ENCODE measurements at places on chromosomes 5 and 9.

GRCh38 chr9:126217797-126218196, 108.8 kb upstream of the MVB12B start:
- no peak for DNase-seq

- no peak for DNase-seq
Observed at GRCh38 chr9:86642721-86643120, 288.5 kb upstream of the TUT7 start.

GRCh38 chr5:2660315-2660714, 91.2 kb downstream of the IRX2 start:
- no peak for DNase-seq

GRCh38 chr5:115246361-115246991, 16.2 kb downstream of the PGGT1B start:
- DNase-seq = no peak

GRCh38 chr5:180060192-180060591, 11.4 kb downstream of the RNF130 start:
- no peak for DNase-seq

DNA sequence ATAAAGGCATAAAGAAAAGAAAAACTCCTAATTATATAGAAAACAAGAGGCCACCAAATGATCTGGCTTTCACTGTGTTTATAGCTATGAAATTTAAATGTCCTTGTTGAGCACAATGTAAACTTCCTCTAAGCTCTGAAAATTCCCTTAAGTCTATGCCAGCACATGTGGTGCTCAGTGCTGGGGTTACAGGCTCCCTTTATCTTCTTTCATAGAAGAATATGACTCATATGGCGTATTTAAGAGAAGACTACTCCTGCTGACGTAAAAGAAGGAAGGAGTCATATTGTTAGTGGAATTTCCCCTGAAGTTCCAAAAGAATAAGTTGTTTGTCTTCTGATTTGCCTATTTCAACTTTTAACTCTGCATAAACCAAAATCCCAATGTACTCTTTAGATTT, 30.4 kb downstream of the RNF145 start:
- DNase-seq = no peak

DNA sequence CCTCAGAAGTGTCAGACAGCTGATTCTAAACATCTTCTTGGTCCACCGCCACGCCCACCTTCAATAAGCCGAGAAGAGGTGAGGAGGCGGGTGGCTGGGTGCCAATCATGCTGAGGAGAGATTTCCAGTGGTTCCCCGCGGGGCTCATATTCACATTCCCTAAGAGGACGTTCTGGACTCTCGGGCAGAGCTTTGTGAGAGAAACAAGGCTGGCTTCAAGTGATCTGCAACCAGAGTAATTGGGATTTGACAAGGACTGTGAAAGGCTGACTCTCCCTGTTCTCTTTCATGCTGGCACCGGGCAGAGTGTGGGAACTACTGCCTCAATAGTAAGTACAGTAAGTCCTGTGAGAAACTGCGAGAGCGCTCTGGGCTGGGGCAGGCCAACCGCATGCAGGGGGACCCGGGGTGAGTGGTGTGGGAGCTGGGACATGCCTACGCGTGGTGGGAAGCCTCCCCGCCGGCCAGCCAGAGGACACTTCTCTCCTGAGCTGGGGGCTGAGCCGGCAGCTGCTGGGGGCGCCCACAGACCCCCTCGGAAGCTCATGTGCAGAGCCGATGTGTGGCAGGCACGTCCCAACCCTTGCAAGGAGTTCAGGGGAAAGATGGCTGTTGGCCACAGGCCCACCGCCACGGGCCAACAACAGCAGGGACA, 110.9 kb downstream of the LIFR start:
- no peak for DNase-seq

DNA sequence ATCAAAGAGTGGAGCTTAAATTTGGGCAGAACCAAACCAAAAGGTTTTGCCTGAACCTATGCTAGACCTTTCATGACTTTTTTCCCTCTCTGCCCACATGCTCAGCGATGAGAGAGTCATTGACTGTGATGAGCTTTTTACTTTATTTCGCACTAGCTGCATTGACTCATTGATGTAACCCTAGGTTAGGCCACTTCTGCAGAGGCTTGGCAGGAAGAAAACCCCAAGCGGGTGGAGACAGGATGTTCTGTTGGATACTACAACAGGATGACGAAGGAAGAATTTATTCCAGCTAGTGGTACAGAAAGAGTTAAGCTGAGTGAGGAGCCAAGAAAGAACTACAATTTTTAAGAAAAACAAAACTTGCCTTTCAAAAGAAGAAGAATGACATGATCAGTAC, 18.4 kb downstream of the AGXT2 start:
- DNase-seq = no peak

GRCh38 chr5:144209361-144209760, 38.7 kb downstream of the KCTD16 start:
- DNase-seq = no peak

GRCh38 chr5:50606179-50606578, 60.3 kb upstream of the PARP8 start:
- no peak for DNase-seq

DNA sequence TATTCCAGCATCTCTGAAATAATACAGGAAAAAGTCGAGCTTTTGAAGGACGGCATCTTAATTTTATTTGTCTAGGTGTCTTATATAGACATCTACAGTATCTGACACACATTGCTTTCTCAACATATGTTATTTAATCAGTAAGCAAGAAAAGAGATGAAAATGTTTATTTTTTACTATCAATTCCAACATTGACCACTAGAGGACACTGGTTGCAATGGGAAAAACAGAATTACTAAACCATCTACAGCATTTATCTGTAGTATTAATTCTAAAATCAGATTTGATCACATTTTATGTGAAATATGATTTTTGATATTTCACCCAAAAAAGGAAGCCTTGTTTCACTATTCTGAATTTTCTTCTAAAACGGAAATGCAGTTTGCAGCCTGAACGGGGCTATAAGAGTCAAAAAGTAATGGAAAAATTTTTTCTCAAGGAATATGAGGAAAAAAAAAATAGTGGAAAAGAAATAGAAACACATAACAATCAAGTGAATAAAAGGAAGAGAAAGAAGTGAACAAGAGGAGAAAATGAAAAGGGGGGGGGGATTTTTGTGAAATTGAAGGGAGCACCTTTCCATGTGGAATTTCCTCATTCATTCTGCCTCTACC, 98.6 kb downstream of the OSTF1 start:
- no peak for DNase-seq

DNA sequence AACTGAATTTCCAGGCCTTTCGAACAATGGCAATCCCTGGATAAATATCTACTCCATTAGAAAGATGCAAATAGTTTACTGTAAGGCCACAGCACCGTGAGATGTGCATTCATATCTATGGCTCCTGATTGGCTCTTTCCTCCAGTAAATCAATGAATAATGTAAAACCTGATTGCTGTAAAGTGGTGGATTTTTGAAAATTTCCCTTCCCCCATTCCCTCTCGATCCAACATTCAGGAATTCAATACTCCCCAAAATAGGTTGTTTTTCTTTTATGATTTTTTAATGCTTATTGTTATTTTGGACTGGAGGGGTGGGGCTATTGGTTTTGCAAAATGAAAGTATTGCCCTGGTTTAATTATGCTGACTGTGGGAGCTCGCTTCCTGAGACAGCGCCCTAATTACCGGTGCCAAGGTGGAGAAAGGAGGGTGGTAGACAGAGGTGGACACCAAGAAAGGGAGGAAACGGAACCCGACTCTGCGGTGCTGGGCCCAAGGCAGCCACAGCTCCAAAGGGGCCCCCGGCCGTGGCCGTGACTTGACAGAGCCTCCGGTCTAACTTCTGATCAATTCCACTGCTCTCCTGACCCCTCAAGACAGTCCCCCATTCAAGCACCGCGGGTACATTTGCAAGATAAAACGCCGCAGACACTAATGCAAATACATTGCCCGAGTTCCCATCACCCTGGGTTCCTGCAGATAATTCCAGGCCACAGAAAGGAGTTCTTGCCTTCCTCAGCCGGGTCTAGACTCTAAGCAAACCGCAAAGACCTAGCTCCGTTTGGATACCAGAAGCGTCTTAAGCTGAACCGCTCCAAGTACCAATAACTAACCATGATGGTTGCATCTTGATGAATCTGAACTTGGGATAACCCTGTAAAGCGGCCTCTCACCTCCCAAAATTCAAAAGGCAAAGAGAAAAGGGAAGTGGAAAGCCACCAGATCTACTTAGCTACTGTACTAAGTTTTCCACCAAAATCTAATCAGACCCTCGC, 211.2 kb downstream of the MEF2C start:
- no peak for DNase-seq

GRCh38 chr9:130398487-130399240, 46.1 kb upstream of the ASS1 start:
- DNase-seq = no peak

All from stimulated activated CD8-positive, alpha-beta memory T cell treated with anti-CD3 and anti-CD28 coated beads, Interleukin-12 subunit alpha, Interleukin-12 subunit beta, amount 100 ng/mL, for 4 hours (primary cell).